ENCODE measurements at places on chromosomes 16 and 17.

DNA sequence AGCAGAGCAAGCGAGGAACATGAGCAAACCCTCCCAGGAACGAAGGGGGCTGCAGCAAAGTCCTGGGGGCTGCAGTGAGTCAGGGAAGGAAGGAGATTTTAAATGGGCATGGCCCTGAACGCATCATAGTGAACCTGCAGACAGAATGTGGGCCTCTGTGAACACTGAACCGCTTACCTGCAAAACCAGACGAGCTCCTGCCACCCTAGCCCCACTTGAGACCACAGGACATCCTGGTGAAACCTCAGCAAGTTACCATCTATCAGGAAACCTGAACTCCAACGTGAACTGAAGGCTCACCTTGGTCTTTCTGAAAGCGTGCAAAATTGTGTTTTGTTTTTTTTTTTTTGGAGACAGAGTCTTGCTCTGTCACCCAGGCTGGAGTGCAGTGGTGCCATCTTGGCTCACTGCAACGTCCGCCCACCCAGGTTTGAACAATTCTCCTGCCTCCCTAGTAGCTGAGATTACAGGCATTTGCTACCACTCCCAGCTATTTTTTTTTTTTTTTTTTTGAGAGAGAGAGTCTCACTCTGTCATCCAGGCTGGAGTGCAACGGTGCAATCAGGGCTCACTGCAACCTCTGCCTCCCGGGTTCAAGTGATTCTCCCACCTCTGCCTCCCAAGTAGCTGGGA lies 30.8 kb downstream of the FANCA start:
- no peak for DNase-seq

- no peak for DNase-seq
Measured at GRCh38 chr16:72923757-72924156, 124.2 kb downstream of the ZFHX3 start.

DNA sequence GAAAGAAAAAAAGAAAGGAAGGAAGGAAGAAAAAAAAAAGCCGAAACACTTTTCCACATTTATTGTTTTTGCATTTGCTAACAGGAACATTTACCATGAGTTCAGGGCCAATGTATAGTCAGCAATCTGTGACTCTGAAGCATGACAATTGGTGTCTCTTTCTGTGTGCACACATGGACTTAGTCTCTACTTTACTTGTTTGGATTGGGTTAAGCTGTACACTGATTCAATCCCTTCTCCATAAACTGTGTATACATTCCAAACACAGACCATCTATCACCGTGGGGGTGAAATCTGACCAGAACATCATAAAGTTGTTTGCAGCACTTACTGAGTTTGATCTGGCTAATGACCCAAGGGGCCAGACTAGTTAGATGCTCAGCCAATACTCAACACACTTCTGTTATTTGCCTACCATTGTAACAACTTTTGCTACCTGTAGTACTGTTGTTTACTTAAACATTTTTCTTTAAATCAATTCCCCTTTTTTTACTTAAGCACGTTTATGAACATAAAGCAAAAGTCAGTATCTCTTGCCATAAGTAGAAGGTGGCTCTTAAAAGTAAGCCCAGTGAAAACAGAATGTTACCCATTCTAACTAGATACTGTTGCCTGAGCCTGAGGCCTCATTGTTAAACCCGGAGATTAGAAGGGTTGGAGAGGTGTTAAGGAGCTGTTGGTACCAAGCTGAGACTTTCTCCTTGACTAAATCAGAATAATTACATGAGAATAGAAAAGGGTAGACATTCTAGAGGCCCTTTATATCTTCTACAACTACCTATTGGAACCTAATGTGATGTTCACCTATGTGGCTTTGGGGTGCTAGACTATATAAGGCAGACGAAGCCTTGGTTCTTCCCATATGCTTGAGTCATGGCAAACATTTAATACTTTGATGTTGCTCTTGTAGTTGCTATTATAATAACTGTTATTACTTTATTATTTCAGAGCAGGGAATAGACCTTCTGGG lies 41.8 kb downstream of the SCNN1B start:
- no peak for DNase-seq

DNA sequence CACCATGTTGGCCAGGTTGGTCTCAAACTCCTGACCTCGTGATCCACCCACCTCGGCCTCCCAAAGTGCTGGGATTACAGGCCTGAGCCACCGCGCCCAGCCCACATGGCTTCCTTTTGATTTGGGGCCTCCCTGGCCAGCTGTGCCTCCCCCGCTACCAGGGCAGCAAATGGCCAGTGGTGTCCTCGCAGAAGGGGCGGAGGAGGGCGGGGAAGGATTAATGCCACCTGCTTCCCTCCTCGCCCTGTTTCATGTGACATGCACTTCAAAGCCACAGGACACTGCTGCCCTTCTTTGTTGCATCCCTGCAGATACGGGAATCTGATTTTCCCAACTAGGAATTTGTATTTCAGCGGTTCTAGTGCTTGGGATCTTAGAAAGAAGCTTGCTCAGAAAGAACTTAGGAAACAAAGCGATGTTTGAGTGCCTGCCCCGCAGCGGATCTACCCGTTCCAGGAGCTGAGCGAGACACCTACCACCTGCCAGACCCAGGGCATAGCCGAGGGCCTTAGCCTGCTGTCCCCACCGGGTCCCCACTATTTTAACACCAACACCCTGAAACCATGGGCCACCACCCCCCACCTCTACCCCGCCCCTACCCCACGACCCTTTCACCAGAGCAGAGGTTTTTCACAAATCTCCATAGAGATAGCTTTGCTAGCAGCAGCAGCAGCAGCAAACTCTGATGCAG lies 37.7 kb upstream of the CCDC182 start:
- no peak for DNase-seq

- DNase-seq, result no peak
Measured at GRCh38 chr16:4092547-4093265, 23.5 kb downstream of the ADCY9 start.

DNA sequence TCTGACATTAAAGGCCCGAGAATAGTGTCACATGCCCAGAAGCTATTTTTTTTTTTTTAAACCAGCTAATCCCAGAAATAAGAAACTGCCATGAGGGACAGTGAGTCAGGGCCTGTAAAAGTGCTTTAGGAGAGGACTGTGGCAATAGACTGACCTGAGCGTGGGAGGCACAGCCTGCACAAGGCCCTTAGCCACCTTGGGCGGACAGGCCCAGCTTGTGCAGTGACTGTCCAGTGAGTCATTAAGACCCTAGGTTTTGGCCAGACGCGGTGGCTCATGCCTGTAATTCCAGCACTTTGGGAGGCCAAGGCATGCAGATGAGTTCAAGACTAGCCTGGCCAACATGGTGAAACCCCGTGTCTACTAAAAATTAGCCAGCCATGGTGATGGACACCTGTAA lies 343.0 kb upstream of the ZFHX3 start:
- no peak for DNase-seq

GRCh38 chr16:85659805-85660511 lies 28.8 kb downstream of the GINS2 start:
- DNase-seq, result no peak

DNA sequence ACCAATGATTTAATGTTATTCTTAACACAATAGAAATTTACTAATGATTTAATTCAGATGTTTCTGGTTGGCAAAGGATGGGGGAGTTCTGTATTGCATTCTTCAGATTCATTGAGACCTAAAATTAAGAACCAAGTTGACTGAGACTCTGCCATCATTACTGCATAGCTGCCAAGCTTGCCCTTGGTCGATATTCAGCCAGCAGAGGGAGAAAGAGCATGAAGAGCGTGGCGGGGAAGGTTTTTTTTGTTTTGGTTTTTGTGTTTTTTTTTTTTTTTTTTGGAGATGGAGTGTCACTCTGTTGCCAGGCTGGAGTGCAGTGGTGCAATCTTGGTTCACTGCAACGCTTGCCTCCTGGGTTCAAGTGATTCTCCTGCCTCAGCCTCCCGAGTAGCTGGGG lies 659.4 kb upstream of the EEF2KMT start:
- DNase-seq, result no peak

DNA sequence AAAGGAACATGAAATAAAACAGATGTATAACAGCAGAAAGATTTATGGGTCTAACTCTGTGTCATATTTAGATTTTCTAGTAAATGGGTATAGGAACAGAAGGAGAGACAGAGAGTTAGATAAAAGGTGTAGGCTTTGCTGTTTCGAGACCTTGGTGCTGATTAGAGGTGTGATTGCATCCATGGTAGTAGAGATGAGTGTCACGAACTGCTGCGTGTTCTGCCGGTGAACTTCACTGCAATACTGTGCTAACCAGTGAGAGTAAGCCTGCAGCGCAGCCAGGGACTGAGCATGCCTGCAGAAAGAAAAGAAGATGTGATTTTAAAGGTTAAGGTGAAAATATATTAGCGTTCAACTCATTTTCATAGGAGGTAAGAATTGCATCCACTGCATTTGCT lies 53.7 kb upstream of the GSG1L start:
- DNase-seq, result no peak

DNA sequence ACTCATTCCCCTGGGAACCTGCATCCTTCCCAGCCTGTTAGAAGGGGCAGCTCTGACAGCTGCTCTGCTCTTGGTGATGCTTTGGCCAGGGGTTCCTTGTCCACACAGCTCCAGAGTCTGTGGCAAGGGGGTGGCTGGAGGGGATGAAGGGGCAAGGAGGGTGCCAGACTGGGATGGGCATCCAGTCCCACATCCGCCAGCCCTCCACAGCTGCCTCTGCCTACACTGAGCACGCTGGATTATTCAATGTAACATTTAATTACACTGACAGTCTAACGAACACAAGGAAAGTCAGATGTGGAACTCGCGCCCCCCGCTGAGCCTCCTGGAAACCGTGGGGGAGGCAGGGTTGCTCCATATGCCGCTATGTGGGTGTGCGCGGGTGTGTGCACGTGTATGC lies 101.1 kb downstream of the C16orf78 start:
- no peak for DNase-seq

DNA sequence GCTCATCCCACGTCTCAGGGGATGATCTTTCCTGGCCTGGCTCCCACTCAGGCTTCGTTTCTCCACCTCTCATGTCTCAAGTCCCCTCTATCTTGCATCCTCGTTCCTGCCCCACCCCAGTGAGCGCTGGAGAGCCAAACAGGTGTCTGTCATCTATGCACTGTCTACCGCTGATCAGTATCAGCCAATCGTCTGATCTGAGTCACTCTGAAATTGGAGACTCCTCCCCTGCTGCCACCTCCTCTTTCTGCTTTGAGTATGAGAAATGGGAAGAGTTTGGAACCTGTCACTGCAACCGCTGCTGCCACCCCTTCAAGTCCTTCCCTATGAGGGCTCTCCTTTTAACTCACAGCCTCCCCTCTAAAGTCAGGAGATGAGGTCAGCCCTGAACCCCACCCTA lies 28.0 kb downstream of the FZD2 start:
- DNase-seq, result no peak

DNA sequence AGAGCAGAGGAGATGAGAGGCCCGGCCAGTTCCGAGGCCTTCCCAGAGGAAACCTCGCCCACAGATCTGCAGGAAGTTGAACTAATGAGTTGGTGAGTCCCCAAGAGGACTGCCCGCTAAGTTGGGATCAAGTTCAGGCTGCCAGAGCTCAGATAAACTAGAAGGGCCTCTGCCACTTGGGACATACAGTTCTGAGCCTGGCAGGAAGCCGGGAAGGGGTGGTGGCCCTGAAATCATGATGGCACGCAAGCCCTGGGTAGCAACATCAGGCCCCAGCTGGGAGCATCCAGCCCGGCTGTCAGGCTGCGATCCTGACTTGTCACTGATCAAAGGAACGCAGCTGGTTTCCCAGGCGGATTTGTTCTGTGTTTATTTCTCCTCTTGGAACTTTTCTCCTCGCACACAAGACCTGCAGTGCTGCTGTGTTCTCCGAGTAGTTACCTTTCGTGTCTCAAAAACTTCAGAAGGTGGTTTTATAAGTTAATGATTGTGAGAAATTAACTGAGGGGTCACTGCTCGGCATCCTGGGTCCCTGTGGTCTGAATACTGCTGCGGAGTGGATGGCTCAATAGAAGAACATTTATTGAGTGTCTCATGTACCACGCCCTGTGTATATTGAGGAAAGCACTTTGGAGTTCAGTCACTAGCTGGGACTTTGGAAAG lies 8.0 kb upstream of the WFDC1 start:
- DNase-seq, result no peak

DNA sequence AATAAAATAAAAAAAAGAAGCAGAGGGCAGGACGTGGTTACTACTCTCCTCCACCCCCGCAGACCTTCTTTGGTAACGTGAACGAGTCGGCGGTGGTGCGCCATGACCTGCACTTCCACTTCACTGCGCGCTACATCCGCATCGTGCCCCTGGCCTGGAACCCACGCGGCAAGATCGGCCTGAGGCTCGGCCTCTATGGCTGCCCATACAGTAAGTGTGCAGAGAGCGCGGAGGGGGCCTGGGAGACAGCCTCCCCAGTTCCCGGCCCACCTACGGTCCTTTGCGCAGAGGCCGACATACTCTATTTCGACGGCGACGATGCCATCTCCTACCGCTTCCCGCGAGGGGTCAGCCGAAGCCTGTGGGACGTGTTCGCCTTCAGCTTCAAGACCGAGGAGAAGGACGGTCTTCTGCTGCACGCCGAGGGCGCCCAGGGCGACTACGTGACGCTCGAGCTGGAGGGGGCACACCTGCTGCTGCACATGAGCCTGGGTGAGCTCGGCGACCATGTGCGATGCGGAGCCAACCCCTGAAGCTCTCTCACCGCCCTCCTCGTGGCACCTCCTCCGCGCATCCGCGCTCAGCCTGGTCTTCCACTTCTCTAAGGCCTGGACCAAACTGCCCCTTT lies 2.7 kb downstream of the CNTNAP1 start:
- DNase-seq, result no peak

DNA sequence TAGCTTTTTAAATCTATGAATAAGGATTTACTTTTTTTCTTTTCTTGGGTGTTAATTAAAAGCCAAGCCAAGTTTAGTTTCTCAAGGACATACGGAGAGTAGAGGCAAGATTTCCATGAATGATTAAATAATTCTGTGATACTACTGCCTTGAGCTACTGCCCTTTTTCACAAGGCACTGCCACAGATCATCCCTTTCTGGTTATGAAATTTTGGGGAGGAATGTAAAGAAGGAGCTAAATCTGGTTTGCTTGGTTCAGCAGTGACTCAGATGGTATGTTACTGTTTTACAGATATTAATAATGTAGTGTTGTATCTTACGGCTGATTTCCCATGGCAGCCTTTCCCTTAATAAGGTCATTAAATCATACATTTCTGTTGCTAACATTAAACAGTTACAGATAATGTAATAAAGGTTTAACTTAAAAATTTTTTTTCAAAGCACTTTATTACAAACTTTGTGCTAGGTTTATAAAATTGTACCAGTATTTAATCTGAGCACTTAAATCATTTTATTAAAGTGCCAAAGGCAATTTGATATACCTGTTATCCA lies 2.6 kb downstream of the WSB1 start:
- DNase-seq, result no peak
